Activated CD8-positive, alpha-beta memory T cell treated with anti-CD3 and anti-CD28 coated beads for 48 hours (primary cell): ENCODE measurements at places on chromosomes 5 and 9.

- no peak for DNase-seq
Measured at GRCh38 chr9:34566322-34566721, 23.2 kb downstream of the CNTFR start.

- DNase-seq = no peak
Measured at GRCh38 chr5:85049020-85049419, 664.3 kb upstream of the EDIL3 start.

DNA sequence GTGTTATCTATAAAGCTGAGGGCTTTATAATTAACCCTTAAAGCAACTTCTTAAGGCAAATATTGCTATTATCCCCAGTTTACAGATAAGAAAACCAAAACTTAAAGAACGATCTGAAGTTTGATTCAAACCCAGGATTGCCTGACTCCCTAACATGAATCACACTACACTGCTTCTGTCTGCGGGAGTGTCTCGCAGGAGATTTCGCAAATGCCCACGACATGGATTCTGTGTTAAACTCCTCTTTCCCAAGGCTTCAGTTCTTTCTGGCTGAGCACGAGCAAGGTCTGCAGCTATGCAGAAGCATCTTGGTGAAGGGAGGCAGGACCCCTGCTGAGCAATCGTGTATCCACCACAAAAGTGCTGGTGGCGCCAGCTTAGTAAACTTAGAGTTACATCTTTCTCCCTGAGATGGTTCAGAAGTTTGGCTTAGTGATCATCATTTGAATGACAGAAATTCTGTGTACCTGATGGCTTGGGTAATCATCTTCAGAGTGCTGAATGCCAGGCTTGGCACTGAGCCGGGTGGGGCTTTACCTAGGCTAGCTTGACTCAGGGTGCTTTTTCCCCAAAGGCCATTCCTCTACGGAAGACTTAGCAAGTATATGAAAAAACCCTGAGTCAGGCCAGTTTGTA lies 81.4 kb upstream of the PIK3R1 start:
- DNase-seq = no peak

DNA sequence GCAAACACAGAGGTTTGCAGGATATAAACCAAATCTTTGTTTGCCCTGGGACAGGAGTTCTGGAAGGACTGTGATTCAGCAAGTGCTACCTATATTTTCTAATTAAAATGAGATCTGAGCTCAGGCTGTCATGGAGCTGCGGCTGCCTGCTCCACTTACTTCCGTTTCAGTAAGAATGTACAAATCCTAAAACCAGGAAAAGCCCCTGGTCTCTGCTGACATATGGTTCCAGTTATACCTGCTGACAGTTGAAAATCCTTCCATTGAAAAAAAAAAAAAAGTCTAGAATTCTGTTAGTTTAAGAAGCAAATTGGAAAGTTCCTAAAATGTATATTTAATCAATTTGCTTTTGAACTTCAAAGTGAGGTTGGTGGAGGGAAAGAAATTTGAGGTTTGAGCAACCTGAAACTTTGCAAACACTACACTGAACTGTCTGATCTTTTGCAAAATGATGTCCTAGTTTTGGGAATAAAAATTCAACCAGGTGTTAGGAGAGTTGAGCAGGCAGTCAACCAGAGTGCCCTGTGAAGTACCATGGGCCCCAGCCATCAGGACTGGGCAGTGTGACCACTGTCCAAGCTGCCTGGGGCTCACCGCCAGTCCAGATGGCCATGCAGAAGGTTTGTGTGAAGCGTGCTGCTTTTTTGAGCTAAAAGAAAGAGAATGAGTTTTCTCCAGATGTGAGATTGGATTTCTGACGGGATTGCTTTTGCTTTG lies 50.6 kb downstream of the SHB start:
- DNase-seq = no peak

DNA sequence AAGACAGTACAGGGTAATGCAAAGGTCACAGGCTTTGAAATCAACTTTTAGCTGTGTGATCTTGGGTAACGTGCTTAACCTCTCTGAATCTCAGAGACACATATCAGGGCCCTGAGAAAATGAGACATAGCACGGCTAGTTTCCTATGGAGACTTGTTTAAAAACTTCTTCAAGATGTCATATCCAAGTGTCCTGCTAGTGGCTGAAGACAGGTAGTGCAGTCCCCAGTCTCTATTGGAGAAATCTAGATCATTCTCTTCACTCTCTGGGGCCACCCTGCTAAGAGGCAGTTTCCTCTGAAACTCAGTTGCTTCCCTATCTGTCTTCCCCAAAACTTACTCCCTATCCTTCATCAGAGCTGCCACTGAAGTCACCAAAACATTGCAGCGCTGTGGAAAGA lies 30.3 kb upstream of the GRXCR2 start:
- DNase-seq = no peak

DNA sequence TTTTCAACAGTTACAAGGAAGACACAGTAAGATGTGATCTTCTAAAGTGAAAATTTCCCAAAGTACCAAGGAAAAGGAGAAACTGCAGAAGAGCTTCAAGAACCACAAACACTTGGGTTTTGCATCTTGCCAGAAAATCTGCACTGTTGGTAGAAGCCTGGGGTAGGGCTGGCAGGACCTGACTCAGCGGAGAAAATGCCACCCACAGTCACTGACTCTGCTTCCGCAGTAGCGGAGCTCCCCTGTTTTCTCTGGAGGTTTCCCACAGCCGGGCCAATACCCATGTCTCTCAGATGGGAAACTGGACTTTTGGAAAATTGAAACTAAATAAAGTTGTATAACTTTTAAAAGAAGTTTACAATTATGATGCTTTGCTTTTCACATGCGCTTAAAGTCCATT lies 104.2 kb downstream of the MEF2C start:
- no peak for DNase-seq

- DNase-seq = no peak
Measured at GRCh38 chr5:6430418-6431028, 18.1 kb upstream of the UBE2QL1 start.

DNA sequence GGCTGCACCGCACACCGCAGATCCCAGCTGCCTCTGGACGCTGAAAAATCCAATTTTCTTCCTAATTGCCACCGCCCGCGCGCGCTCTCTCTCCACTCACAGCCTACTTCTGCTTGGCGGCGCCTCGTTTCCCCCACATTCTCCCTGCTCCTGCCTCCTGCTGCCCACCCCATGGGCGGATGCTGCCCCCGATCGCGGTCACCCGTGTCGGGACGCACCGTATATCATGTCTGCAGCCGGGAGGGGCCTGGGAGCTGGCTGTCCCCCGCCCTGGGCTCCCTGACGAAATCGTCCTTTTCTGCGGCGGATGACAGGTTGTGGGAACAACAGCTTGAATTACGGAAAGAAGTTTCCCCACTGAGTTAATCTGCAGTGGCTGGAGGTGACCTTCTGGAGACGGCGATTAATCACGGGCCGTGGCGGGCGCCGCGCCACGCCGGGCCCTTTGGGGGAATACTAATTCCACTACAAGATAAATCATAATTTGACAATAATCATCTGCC lies 36.3 kb upstream of the PSD2 start:
- no peak for DNase-seq

DNA sequence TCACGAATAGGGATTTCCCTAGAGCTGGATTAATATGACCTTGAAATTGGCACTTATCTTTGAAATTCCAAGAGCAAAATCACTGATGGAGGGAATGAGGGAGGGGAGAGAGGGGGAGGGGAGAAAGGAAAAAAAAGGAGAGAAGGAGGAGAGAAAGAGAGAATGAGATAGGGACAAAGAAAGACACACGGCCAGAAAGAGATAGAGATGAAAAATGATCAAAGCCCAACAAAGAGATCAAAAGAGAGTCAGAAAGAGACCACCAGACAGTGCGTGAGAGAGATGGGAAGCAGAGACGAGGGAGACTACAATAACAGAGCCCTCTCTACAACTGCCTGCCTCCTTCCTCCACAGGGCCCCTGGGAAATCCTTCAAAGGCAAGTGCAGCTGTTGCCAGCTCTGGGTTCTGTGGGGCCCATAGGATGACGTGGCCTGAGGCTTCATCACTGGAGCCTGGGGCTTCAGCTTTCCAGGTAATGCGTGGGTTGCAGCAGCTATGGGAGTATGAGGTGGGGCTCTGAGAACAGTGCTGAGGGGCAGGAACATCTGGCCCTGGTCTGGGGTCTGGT lies 58.3 kb upstream of the SHB start:
- DNase-seq = no peak

DNA sequence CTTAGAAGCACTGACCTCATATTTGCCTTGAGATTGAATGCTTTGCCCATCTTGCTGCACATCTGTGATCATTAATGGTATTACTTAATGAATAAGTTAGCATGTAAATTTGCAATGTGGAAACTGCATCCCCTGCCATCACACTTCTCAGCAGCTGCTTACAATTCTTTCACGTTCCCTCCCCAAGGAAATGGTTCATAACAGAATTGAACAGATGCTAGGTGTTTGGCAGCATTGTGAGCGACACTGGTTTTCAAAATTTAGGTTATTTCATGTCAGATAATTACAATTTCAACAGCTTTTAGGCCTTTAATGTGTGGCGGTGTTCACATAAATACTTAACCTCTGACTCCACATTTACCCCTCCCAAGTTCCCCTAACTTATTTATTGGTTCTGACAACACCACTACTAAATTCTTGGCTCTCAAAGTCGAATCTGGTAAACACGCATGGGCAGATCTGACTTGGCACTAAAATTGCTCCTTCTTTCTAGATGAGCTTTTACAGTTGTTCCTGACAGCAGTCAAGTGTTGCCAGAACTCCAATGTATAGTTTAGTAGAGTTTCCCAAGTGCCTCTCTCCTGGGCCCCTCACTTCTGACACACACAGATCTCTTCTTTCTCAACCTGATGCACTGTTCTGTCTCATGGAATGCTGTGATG lies 46.8 kb downstream of the SLC1A3 start:
- DNase-seq = no peak

DNA sequence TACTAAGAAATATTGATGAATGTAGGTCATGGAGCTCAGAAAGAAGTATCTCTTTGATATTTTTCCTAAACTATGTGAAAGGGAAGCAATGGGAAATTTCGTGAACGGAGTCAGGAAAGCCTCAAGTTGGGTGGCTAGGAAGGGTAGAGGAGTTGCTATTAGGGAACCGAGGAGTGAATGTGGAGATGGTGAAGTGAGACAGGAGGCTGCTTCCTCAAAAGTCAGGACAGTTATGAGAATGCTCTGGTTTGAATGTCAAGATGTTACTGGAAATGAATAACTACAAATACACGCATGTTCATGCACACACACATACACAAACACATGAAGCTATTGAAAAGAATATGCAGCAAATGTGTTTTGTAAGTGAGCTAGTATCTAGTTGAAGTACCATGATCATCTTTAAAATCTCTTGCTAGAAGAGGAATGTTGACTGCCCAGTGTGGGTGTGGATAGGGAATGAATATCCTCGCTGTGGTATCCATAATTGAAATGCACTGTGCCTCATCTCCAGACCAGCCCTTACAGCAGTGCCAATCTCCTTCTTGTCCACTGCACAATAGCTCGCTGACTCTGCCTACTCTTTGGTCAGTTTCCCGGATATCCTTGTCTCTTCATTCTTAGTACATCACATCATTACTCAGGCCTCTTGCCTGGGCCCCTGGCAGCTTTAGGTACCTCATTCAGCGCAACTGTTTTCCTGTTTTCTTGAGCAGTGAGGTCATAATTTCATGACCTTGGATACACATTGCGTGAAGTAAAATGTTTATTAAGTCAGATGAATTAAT lies 21.9 kb upstream of the PDCD1LG2 start:
- DNase-seq = no peak

GRCh38 chr5:96952118-96952750 lies 16.4 kb downstream of the LNPEP start:
- no peak for DNase-seq

GRCh38 chr5:14415024-14415697 lies 166.4 kb upstream of the OTULINL start:
- peak; percentile 15 for DNase-seq

GRCh38 chr5:148414833-148415232 lies 31.1 kb downstream of the FBXO38 start:
- DNase-seq = no peak

- no peak for DNase-seq
Measured at GRCh38 chr5:132497488-132497997, 7.0 kb upstream of the IRF1 start.

- DNase-seq = no peak
Measured at GRCh38 chr9:129864991-129865647, 29.9 kb downstream of the USP20 start.

GRCh38 chr9:69593756-69594155 lies 78.4 kb downstream of the APBA1 start:
- DNase-seq = no peak

- DNase-seq = no peak
Measured at GRCh38 chr9:33040792-33041431, 15.8 kb downstream of the DNAJA1 start.

DNA sequence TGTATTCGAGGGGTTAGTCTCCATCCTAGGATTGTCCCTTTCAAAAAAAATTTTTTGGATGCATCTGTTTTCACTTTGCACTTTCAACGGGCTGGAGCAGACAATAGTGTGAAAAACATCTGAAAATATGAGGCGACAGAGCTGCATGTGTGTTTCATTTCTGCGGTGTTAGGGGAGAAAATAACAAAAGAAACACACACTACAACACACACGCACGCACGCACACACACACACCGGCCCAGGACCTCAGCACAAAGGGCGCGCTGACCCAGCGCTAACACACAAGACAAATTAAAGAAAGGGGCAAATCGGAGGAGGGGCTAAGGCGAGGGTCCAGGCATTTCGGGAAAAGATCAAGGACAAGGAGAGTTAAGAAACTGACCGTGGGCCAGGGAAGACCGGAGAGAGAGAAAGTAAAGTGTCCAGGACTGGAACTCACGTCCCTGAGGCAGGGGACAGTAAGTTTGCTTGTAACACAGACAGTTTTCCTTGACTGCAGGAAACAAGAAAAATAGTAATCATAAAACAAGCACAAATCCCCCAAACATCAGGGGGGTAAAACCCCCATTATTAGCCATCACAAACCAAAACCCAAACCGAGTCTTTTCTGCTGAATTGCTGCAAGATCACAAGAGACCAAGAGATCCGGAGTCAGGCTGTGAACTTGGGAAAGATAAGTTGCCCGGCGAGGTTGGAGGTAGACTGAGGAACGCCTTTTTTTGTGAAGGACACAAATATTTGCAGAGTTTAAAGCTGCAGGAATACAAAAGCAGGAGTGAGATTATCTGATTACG lies 302.1 kb downstream of the PARP8 start:
- no peak for DNase-seq

- DNase-seq = no peak
Measured at GRCh38 chr9:113978725-113979342, 99.3 kb downstream of the AMBP start.

DNA sequence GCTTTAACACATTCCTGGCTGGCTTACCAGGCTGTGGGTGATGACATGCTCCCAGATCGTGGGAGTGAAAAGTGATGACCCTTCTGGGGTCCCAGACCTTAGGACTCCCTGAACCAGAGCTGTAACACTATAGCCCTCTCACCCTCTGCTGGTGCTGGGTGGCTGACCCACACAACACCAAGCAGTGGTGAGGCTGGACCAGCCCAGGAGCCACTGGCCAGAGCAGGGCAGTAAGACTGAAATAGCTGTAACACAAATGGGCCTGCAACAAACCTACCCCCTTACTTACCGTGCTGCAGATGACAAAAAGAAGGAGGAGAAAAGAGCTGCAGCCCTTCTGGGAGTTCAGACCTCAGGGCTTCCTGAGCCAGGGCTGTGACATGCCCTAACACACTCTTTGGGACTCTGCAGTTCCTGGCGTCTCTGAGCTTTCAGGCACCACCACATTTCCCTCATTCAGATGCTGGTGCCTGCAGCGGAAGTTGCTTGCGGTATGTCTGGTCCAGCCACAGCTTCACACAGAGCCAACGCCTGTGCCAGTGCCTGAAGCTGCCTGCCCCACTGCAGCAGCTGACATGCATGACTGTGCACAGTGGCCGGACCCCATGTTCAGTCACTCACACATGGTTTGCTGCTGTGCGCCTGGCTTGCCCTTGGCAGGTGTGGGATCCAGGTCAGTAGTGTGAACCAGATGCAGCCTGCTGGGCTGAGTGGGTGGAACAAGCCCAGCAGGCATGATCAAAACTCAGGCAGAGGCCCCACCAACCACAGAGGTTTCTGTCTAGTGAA lies 1247.4 kb downstream of the EFNA5 start:
- no peak for DNase-seq
